ENCODE measurements at places on chromosomes 2 and 18. TPM values are rescaled to one million over a fixed set of nuclear protein-coding genes. Genes with fewer than 3 reads are reported as not detected.

Gene G6PC2
- total RNA-seq, result not detected

Gene KCNF1
- total RNA-seq, result not detected

Gene LYPD6
- not detected for total RNA-seq

Gene GKN2
- total RNA-seq, result not detected

Gene CD8A
- total RNA-seq, result not detected

Gene OLA1
- total RNA-seq, result 31.9 TPM

Gene KRTCAP3
- not detected for total RNA-seq

Gene ACMSD
- not detected for total RNA-seq

Gene CKAP2L
- total RNA-seq, result 26.4 TPM

Gene HDAC4
- total RNA-seq, result 28.3 TPM

Gene C2orf81
- 1.9 TPM for total RNA-seq

Gene COL3A1
- total RNA-seq, result 14,045 TPM

Gene RGPD4
- total RNA-seq, result 0.16 TPM

Gene CDH7
- not detected for total RNA-seq

Gene GPR155
- 1.6 TPM for total RNA-seq

Gene ASB1
- total RNA-seq, result 45.5 TPM

Gene LONRF2
- total RNA-seq, result 1.8 TPM

Gene DOK6
- 2.1 TPM for total RNA-seq

Gene AFF3
- not detected for total RNA-seq

Gene HOXD11
- total RNA-seq, result not detected

Gene RRM2
- total RNA-seq, result 91.4 TPM

Gene HDHD2
- total RNA-seq, result 24.3 TPM

Gene RGPD3
- 0.45 TPM for total RNA-seq

Gene CDH2
- total RNA-seq, result 64.1 TPM

Gene CNDP1
- not detected for total RNA-seq

Gene OR6B2
- not detected for total RNA-seq

Gene KDM3A
- 28.9 TPM for total RNA-seq

Gene TMEM18
- 24.1 TPM for total RNA-seq

Gene DIPK1C
- total RNA-seq, result not detected

Gene OTOF
- not detected for total RNA-seq

Gene PSMA8
- not detected for total RNA-seq

Gene MAB21L4
- not detected for total RNA-seq

Gene RAD51AP2
- total RNA-seq, result not detected

Gene ST3GAL5
- total RNA-seq, result 19.4 TPM

Gene TCF7L1
- total RNA-seq, result 3.5 TPM

Gene SLC9A2
- under 0.01 TPM for total RNA-seq

Gene EFEMP1
- 1,009 TPM for total RNA-seq

Gene DLX2
- 0.72 TPM for total RNA-seq

Data from fibroblast of the aortic adventitia (primary cell).